ENCODE measurements at places on chromosomes 13 and 19. TPM values are rescaled to one million over a fixed set of nuclear protein-coding genes. Genes with fewer than 3 reads are reported as not detected.
A peak's percentile ranks its signal among the peaks of the same experiment; 100 is the strongest.

The CEACAM1 gene
- not detected for total RNA-seq

GRCh38 chr13:75566658-75567057, 17.1 kb downstream of the UCHL3 start:
- no peaks in the 10 kb centered on the region for H3K36me3 ChIP-seq
- peak; percentile 68 for DNase-seq
- no peak overlapping the region for H3K27ac ChIP-seq
- no peak overlapping the region for H3K4me3 ChIP-seq

The C1QTNF9 gene
- total RNA-seq, result under 0.01 TPM

The CTU1 gene
- total RNA-seq, result 6.9 TPM

The NFIX gene
- total RNA-seq, result 74.8 TPM

DNA sequence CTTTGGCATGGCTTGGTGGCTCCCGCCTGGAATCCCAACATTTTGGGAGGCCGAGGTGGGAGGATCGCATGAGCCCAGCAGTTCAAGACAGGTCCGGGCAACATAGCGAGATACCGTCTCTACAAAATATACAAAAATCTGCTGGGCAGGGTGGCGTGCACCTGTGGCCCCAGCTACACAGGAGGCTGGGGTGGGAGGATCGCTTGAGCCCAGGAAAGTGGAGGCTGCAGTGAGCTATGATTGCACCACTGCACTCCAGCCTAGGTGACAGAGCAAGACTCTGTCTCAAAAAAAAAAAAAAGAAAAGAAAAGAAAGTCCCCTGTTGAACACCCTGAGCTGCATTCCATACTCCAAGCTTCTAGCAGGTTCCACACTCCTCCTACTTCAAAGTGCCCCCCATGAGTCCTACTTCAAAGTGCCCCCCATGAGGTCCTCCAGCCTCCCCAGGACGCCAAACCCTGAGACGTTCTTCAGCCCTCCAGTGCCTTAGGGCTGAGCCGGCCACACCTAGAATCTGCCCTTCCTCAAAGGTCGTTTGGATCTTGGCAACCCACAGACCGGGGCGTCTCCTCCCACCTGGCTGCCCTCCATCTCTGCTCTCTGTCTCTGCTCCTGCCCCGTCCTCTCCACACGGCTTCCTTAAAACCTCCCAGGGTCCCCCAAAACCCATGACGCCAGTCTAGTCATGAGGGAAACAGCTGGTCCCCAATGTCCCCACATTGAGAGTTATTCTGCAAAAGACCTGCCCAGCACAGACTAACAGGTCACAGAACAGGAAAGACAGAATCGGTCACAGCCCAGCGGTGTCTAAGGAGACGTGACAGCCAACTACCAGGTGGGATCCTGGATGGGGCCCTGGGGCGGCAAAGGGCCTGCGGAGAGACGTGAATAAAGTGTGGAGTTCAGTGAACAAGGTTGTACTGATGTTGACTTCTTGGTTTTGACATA, 4.8 kb downstream of the TJP3 start:
- H3K27ac ChIP-seq, result no peak overlapping the region
- no peak for DNase-seq
- H3K36me3 ChIP-seq, result no peaks in the 10 kb centered on the region
- H3K4me3 ChIP-seq, result no peak overlapping the region

The KCNN4 gene
- 0.83 TPM for total RNA-seq

GRCh38 chr13:49436890-49437289, 7.0 kb downstream of the CAB39L start:
- no peaks in the 10 kb centered on the region for H3K27me3 ChIP-seq
- H3K4me1 ChIP-seq, result no peaks in the 10 kb centered on the region

The GPR183 gene
- not detected for total RNA-seq

The DNMT1 gene
- total RNA-seq, result 33.7 TPM

All from fibroblast of lung (primary cell).